Spleen (tissue), 13 donors: ENCODE measurements at places on chromosomes 12 and 14. TPM values are rescaled to one million over a fixed set of nuclear protein-coding genes. Genes with fewer than 3 reads are reported as not detected.

GRCh38 chr12:132190012-132190755 is 45.9 kb downstream of the NOC4L start:
- peak overlapping the region; percentile 47 for H3K4me3 ChIP-seq
- peak; percentile 89 for DNase-seq
- peak overlapping the region; percentile 80 for H3K27ac ChIP-seq
- H3K4me1 ChIP-seq, result peaks cover 15% of the 10 kb centered on the region
- no peaks in the 10 kb centered on the region for H3K36me3 ChIP-seq
- H3K27me3 ChIP-seq, result peaks cover 19% of the 10 kb centered on the region

The GLT1D1 gene
- total RNA-seq, result 7.8 TPM

The RAD9B gene
- total RNA-seq, result 1.1 TPM

DNA sequence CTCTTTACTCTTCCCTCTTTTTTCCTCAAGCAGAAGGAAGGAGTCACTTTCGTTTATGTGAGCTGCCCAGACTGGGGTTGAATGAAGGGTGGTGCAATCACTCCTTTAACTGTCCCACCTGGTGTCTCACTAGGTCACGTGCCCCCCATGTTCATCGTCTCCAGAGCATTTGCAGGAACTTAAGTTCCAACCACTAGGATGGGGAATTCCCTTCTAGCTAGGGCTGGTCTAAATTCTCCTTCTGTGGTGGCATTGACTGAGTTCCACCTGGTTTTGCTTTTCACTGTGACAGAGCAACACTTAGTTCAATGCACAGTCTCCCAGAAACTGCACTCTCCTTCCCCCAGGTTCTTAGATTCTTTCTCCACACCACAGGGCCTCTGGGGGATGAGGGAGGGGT is 9.5 kb downstream of the FANCM start:
- no peaks in the 10 kb centered on the region for H3K36me3 ChIP-seq
- no peak overlapping the region for H3K4me3 ChIP-seq
- H3K4me1 ChIP-seq, result no peaks in the 10 kb centered on the region
- H3K27me3 ChIP-seq, result no peaks in the 10 kb centered on the region
- H3K27ac ChIP-seq, result no peak overlapping the region

DNA sequence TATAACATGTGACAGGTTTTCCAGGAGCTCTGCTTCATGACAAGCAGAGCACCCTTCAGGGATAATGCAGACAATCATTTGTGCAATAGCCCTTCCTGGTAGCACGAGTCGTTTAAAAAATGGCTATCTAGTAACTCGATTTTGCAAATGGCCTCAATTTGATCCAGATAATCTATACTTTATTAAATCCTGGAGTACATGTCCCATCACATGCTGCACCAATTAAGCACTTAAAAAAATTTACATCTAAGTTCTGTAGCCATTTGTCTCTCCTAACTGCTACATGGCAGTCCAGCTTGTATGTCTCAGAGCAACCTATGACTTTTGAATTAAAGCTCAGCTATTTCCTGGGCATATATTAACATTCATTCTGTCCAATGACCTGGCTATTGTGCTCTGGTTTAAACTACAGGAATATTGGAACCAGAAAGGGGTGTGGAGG is 79.8 kb downstream of the TTC8 start:
- no peak overlapping the region for H3K4me3 ChIP-seq
- DNase-seq, result no peak
- no peak overlapping the region for H3K27ac ChIP-seq
- no peaks in the 10 kb centered on the region for H3K36me3 ChIP-seq
- H3K4me1 ChIP-seq, result no peaks in the 10 kb centered on the region

GRCh38 chr14:99148861-99149610 is 123.0 kb downstream of the BCL11B start:
- no peaks in the 10 kb centered on the region for H3K36me3 ChIP-seq
- no peaks in the 10 kb centered on the region for H3K4me1 ChIP-seq
- H3K4me3 ChIP-seq, result no peak overlapping the region
- DNase-seq, result no peak
- no peak overlapping the region for H3K27ac ChIP-seq

- H3K4me3 ChIP-seq, result no peak overlapping the region
- no peak for DNase-seq
- H3K27ac ChIP-seq, result no peak overlapping the region
- no peaks in the 10 kb centered on the region for H3K4me1 ChIP-seq
- no peaks in the 10 kb centered on the region for H3K27me3 ChIP-seq
Observed at GRCh38 chr14:45811155-45811554, 558.2 kb upstream of the MIS18BP1 start.

The CEBPE gene
- total RNA-seq, result 5.7 TPM

- H3K27me3 ChIP-seq, result peaks cover 52% of the 10 kb centered on the region
- peak overlapping the region; percentile 26 for H3K4me3 ChIP-seq
- no peak overlapping the region for H3K27ac ChIP-seq
- no peaks in the 10 kb centered on the region for H3K36me3 ChIP-seq
Observed at GRCh38 chr12:54217774-54218241, 29.0 kb upstream of the SMUG1 start.
